ENCODE measurements at places on chromosomes 12 and 14.

GRCh38 chr12:46219877-46220655, 48.8 kb downstream of the SLC38A1 start:
- DNase-seq = no peak

DNA sequence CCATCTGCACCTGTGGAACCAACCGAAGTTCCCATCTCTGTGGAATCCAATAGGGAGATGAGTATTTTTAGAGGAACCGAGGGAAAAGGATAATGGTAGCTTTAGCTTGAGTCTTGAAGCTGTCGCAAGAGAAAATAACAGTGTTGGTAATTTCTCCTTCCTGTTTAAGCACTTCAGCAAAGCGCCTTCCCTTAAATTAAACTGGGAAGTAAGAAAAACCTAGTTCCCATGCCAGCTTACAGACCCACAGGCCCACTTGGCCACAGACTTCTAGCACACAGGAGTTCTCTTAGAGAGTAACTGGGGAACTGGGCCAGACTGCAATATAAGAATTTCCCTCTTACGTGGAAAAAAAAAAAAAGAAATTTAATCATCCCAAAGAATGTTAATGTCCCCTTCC, 223.8 kb downstream of the EFCAB11 start:
- no peak for DNase-seq

- no peak for DNase-seq
These were observed 10.0 kb downstream of the ANKRD9 start for GRCh38 chr14:102499401-102500157.

GRCh38 chr12:69555461-69555860, 29.8 kb upstream of the CCT2 start:
- no peak for DNase-seq

GRCh38 chr12:131074221-131075083, 120.7 kb downstream of the ADGRD1 start:
- DNase-seq = peak; percentile 12

GRCh38 chr14:99667821-99668220, 16.3 kb upstream of the CYP46A1 start:
- DNase-seq = no peak

- DNase-seq = no peak
These were observed 40.7 kb downstream of the TPCN1 start for GRCh38 chr12:113261847-113262470.

DNA sequence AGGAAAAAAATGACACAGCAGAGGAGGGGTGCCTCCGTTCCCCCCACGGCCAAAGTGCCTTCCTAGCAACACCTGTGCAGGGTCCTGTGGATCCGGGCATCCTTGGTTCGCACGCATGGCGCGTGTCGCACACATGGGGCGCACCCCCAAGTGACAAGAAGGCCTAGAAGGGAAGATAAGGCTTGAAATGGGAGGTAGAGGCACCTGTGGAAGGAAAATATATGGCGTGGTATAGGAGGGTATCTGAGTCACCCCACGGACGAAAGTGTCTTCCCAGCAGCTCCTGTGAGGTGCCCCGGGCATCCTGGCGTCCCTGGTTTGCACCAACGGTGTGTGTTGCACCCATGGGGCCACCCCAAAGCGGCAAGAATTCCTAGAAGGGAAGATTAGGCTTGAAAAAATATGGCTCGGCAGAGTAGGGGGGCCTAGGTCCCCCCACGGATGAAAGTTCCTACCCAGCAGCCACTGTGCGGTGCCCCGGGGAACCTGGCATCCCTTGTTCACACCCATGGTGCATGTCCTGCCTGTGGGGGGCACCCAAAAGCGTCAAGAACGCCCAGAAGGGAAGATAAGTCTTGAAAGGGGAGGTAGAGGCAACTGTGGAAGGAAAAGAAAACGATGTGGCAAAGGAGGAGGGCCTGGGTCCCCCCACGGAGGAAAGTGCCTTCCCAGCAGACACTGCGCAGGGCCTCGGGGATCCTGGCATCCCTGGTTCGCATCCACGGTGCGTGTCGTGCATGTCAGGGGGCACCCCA, 280.0 kb downstream of the ALG10 start:
- DNase-seq = no peak

DNA sequence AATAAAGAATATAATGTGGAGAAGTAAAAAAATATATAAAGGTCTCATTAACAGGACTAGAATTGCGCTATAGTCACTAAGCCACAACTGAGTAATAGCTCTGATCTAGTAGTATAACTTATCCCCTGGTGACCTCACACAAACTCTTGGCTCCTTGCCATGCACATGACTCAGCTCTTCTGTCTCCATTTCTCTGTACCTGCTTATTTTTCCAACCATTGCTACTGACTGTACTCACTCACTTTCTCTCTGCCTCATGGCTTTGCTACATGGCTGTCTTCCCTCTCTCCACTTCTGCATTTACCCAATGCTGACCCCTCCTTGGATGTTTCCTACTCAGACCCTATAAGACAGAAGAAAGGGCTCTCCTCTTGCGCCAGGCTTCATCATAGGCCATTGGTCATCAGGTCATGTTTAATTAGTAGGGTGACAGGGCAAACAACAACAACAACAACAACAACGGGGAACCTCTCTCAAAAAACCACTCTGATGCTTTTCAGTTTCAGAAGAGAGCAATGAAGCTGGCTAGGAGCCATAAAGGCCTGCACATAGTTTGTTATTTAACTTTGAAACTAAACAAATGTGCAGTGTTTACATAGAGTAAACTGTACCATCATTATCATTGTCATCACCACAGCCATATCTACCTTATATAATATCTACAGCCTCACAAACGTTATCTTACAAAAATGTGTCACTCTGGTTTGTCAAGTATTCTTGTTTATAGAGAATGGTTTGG, 25.6 kb upstream of the KRAS start:
- no peak for DNase-seq

DNA sequence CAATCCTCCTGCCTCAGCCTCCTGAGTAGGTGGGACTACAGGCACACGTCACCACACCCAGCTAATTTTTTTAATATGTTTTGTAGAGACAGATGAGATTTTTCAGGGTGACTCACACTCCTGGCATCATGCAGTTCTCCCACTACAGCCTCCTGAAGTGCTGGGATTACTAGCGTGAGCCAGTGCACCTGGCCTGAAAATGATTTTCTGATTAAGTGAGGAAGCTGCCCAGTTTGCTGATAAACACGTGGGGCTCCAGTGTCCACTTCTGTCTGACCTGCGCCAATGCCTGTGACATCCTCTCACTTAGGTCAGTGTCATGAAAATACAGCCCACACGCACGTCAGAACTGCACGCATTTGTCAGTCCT, 37.0 kb upstream of the SFSWAP start:
- no peak for DNase-seq

- no peak for DNase-seq
These were observed 551.0 kb downstream of the DIO2 start for GRCh38 chr14:79660053-79660939.

- no peak for DNase-seq
These were observed 29.5 kb downstream of the SLC25A21 start for GRCh38 chr14:37142835-37143401.

DNA sequence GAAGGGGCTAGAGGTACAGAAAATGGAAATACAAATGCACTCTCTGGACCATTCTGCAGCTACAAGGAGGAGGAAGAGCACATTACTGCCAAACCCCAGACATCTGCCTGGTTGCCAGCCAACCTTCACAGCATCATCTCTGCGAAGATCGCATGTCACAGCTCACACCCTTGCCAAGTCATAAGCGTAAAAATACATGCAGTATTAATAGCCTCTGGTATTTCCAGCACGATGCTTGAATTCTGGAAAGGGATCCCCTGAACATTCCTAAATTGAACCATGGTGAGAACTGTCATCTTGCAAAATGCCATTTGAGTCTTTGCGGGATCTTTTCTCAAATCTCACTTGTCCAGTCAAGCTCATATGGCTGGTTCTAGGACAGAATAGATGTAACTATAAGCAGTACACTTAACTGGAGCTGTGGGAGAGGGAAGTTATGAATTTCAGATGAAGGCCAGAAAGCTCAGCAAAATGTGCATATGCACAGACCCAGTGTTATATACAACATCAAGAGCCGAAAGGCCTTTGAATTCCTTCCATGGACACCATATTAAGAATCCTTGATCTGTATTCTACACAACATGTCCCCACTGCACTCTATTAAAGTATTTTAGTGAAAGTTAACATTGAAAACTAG, 211.6 kb downstream of the DUSP6 start:
- DNase-seq = no peak

- DNase-seq = no peak
These were observed 614.9 kb downstream of the SLC16A7 start for GRCh38 chr12:60210756-60211155.

GRCh38 chr12:15244926-15245325, 23.7 kb upstream of the RERG start:
- no peak for DNase-seq

DNA sequence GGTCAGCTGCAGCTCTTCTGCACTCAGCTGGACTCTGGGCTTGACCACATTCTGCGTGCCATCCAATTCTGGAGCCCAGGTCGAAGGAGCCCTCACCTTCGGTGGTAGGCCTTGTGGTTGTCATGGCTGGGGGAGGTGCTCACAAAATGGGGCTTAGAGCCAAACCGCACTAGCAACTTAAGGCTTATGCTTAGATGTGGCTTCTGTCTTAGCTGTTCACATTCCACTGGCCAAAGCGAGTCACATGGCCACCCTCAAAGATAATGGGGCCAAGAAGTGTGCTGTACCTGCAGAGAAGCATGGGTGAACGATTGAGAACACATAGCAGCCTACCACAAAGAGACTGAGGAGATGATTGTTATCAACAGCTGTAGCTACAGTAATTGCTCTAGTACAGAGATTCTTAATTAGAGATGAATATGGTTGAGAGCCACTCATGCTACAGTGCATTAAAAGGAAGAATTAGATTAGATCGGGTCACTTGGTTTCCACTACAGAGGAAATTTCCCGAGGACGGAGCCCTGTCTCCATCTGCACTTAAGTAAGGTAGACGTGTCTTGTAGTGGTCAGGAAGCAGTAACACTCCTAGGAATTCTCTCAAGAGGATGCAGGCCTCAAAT, 334.6 kb upstream of the FKBP4 start:
- no peak for DNase-seq

GRCh38 chr12:63804746-63805145, 25.0 kb downstream of the RXYLT1 start:
- DNase-seq = no peak

- no peak for DNase-seq
These were observed 54.1 kb downstream of the CEP83 start for GRCh38 chr12:94405413-94406116.

DNA sequence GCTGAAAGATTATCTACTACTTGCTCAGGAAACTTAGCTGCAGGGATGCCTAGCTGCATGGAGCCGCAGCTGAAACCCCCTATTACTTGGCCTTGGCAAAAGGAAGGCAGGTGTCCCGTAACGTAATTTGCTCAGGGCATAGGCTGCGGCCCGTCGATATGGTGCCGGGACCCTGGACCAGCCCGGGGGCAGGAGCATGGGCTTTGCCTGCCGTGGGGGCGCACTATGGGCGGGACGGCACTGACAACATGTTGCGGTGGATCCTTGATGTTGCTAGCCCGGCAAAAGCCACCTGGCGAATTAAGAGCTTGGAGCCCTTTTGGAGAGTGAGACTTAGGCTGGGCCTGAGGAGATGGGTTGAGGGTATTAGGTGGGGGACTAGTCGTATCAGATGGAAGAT, 1551.2 kb downstream of the AACS start:
- DNase-seq = no peak

- no peak for DNase-seq
These were observed 14.9 kb upstream of the SCFD1 start for GRCh38 chr14:30607156-30607780.

DNA sequence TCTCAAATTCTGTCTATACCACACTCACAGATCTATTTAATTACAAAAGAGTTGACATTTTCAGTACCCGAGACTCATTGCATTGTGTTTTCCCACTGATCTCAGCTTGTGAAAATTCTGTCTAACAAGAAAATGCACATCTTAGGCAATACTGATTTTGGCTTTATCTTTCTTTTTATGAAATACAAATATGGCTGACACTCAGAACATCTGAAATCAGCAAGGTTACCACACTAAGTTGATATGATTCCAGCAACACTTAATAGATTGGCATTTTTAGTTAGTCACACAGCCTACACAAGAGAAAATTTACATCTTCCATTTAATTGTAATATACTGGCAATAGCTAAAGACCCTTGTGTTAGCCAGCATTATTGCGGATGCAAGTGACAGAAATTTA, 40.3 kb downstream of the PEX5 start:
- no peak for DNase-seq

GRCh38 chr14:79570648-79571047, 640.7 kb downstream of the DIO2 start:
- no peak for DNase-seq

DNA sequence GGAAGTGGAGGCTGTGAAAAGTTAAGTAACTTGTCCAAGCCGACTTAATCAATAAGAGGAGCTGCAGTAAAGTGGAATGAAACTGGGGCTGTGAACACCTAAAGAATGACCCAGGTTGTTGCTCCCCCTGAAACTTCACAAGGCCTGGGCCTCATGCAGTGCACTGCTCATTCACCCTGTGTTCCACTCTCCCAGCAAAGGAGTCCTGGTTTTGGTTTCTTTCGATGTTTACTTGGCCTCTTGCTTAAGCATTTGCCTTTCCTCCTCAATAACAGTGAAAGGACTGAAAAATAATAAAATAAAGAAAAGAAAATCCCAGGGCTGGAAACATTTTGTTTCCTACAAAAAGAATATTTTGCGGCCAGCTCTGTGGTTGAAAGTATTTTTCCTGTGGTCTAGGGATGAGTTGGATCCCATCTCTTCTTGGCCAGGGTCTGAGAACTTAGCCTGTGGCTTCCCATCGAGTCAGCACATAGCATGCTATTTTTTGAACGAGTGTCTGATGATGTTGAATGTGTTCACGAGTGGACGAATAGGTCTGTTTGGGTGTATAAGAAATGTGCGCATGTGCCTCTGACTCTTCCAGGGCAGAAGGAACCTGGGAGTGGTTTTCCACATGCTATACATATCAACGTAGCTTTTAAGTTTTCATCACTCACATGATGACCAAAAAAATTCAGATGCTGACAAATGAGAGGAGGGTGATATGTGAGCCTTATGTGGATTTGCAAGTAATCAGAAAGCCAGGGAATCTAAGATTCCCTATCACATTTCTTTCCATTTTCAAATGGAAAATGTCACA, 349.8 kb downstream of the ZFP36L1 start:
- no peak for DNase-seq

DNA sequence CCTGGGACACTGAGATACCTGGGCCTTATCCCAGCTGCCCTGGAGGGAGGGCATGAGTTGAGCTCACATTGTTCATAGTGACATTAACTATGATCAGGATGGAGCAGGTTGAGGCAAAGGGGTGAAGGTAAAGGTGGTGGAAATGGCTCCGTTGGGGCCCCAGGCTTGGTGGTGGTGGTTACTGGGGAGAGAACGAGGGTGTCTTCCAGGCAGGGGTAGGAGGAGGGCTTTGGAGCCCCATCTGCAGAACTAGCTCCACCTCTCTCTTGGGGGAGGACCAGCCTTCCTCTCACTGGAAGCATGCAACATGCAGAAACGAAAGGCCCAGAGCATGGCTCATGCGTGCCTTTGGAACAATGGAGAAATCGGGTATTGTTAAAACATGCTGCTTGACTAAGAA, 217.0 kb downstream of the SLC41A2 start:
- DNase-seq = no peak

GRCh38 chr14:49971156-49972130, 78.6 kb downstream of the ARF6 start:
- no peak for DNase-seq

GRCh38 chr12:110355073-110355472, 48.4 kb downstream of the ANAPC7 start:
- DNase-seq = no peak

- no peak for DNase-seq
These were observed 85.4 kb downstream of the BCL2L14 start for GRCh38 chr12:12156116-12156515.
